ENCODE measurements at places on chromosomes 4 and X. TPM values are rescaled to one million over a fixed set of nuclear protein-coding genes. Genes with fewer than 3 reads are reported as not detected.
A peak's percentile ranks its signal among the peaks of the same experiment; 100 is the strongest.

ZCCHC18 gene
- 4.7 TPM for total RNA-seq

DNA sequence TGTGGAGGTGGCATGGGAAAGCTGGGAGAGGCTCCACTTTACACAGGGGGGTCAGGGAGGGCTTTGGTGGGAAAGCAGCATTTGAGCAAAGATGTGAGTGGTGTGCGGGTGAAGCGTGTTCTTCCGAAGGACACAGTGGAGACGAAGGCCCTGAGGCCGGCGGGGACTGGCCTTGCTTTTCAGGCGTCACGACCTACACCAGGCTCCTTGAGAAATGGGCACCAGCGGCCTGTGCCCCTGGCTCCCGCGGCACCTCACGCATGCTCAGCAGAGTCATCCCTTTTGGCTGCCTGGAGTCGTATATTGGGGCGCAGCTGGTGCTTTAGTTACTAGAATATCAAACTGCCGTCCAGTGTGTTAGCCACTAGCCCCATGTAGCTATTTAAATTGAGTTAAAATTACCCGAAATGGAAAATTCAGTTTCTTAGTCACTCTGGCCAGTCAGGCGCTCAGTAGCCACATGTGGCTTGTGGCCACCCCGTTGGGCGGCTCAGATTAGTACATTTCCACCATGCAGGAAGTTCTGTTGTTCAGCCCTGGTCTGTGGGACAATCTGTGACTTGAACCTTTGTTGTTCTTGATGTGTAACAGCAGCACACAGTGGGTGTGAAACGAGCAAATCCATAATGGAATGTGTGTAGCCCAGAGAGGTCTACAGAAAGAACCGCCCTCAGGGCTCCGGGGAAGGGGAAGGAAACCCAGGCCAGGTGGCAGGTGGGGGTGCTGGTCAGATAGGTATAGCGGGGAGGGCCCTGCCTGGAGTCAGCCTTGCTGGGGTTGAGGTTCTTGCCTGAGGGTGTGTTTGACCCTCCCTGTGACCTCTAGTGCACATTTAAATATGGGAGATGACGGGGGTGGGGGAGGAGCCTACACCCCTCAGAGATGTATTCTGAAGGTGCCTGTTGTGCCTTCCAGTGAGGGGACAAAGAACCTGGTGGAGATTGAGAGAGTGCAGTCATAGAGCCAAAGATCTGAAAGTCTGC is 30.4 kb downstream of the TBC1D14 start:
- H3K27ac ChIP-seq: peak overlapping the region; percentile 47
- peaks cover 2% of the 10 kb centered on the region for H3K36me3 ChIP-seq
- no peaks in the 10 kb centered on the region for H3K27me3 ChIP-seq
- no peak overlapping the region for H3K4me3 ChIP-seq
- DNase-seq: no peak

GRCh38 chrX:47619486-47620302 is at the start of gene SYN1:
TSS of gene SYN1 (minus strand) at chrX:47619857. CDS start at chrX:47619728, 129 bp downstream.
- H3K36me3 ChIP-seq: no peaks in the 10 kb centered on the region
- no peak within 1 kb of the TSS for H3K4me3 ChIP-seq
- no peaks in the 10 kb centered on the region for H3K4me1 ChIP-seq
- no peak within 1 kb of the TSS for H3K27ac ChIP-seq

DNA sequence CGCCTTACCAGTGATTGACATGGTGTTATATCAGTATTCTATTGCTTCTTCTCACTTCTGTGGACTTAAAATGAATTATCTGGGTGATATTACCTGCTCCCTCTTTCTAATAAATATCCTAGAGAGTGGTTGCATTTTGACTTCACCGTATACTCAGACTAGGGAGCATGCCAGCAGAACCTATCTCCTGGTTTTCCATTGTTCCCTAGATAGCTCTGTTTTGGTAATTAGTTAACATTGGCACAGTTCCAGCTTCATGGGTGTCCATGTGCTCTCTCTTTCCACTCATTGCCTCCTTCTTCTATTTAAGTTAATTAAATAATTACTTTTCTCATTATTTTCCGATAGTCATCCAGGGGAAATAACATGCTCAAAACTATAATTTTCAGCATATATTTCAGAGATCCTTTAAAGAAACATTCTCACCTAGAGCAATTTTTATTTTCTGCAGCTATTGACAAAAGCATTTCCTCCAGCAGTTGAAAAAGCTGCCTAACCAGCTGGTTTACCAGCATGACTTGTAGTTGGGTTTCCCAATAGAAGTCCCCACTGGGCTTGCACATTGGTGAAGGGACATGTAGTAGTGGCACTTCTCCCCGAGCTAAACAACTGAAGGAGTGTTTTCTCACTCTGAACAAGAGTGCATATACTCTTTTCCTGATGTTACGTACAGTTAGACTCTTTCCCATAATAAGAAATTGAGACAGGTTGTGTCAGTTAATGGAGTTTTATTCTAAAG is 27.9 kb upstream of the PAPSS1 start:
- peaks cover 11% of the 10 kb centered on the region for H3K27me3 ChIP-seq
- no peak overlapping the region for H3K4me3 ChIP-seq
- no peaks in the 10 kb centered on the region for H3K36me3 ChIP-seq
- no peaks in the 10 kb centered on the region for H3K4me1 ChIP-seq
- no peak for DNase-seq
- H3K27ac ChIP-seq: no peak overlapping the region

- DNase-seq: no peak
- H3K4me1 ChIP-seq: peaks cover 7% of the 10 kb centered on the region
- no peak overlapping the region for H3K27ac ChIP-seq
Measured at GRCh38 chr4:24595659-24596058, 11.3 kb upstream of the DHX15 start.

DNA sequence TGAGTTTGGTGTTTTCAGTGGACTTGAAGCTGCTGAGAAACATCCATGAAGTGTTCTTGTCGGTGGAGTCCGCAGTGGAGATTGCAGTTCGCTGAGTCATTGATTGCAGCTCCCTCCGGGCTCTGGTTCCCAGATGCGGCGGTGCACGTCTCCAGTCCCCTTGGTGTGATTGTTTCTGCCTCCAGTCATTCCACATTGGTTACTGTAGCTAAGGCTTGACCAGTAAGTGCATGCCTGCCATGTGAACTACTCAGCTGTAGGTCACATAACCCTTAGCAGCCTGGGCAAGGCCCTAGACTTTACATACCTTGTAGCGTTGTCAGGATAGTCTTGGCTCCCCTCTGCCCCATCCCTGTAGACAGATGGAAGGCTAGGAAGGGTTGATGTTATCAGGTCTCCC is 53.8 kb upstream of the CLCN4 start:
- H3K27ac ChIP-seq: no peak overlapping the region
- H3K36me3 ChIP-seq: peaks cover 41% of the 10 kb centered on the region
- no peak for DNase-seq
- H3K4me3 ChIP-seq: no peak overlapping the region

DNA sequence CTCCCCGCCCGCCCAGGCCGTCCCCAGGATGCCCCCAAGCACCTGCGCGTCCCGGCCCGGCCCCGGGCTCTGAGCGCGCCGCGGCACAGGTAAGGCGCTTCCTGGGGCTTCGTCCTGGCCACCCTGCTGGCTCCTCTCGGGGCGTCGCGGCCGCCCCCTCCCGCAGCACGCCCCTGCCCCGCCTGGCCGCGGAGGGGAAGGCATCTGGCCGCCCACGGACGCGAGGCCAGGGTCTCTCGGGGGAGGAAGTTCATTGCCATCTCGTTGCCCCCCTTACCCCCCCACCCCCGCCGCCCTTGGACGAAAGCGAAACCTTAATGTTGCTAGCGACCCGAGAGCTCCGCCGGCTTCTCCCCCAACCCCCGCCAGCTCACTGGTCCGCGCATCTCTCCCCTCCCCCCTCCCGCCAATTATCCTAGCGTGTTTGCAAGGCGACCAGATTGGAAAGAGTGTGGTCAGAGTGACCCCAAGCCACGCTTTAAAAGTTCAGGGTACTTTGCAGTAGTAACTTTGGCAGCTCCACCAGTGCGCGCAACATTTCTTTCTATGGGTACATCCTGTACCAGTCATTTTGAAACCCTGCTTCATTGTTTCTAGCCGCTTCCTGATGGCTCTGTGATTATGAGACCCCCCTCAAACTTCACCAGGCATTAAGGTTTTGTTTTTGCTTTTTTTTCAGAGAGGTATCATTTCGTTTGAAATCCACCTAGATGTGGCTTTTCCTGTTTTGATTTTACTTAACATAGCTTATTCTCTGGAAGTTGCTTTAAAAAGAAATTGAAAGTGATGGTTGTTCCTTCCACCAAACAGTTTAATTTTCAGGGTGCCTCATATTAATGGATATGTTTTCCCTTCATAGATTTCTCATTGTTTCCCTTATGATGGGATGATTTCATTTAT is 626 bp downstream of the TBC1D1 start:
- no peaks in the 10 kb centered on the region for H3K36me3 ChIP-seq
- H3K4me1 ChIP-seq: peaks cover 10% of the 10 kb centered on the region
- peaks cover 84% of the 10 kb centered on the region for H3K27me3 ChIP-seq
- DNase-seq: peak; percentile 20

FRAS1 gene
- 45.3 TPM for total RNA-seq

RS1 gene
- total RNA-seq: not detected

COL4A6 gene
- total RNA-seq: 102 TPM

GRCh38 chrX:46713672-46714490 is 45.0 kb downstream of the SLC9A7 start:
- H3K36me3 ChIP-seq: no peaks in the 10 kb centered on the region
- no peak overlapping the region for H3K27ac ChIP-seq
- H3K4me3 ChIP-seq: no peak overlapping the region
- no peaks in the 10 kb centered on the region for H3K27me3 ChIP-seq
- DNase-seq: no peak
